NCI-H69 (cell line): ENCODE measurements at places on chromosomes 12 and 14.

- DNase-seq: no peak
Observed at GRCh38 chr12:19771858-19772257, 332.6 kb downstream of the AEBP2 start.

DNA sequence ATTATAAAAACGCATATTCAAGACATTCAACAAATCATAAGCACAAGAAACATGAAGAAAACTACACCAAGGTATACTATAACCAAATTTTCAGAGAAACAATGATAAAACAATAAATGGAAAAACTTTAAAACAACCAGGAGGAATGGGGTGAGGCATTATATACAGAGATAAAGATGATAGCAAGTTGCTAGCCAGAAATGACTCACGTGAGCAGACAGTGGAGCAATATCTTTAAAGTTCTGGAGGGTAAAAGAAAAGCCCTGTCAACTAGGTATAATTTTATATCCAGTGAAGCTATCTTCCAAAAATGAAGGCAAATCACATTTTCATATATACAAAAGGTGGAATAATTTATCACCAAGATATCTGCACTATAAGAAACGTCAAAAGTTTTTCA is 97.8 kb upstream of the PCED1B start:
- DNase-seq: no peak

DNA sequence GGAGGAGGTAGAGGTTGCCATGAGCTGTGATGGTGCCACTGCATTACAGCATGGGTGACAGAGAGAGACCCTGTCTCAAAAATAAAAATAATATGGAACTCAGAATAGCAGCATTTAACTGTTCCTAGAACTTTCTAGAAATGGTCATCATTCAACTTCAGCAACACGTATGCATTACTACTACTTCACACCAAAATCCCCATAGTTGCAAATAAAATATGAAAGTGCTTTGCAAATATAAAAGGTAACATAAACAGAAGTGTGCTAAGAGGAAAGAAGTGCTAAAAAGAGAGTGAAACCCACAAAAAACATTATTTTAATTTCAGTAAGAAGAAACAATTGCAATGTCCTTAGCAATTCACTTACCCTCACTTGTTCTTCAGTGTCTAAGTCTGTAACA is 169.7 kb upstream of the NUDT4 start:
- DNase-seq: no peak

GRCh38 chr14:89303456-89304435 is 113.3 kb downstream of the FOXN3 start:
- DNase-seq: peak; percentile 66

DNA sequence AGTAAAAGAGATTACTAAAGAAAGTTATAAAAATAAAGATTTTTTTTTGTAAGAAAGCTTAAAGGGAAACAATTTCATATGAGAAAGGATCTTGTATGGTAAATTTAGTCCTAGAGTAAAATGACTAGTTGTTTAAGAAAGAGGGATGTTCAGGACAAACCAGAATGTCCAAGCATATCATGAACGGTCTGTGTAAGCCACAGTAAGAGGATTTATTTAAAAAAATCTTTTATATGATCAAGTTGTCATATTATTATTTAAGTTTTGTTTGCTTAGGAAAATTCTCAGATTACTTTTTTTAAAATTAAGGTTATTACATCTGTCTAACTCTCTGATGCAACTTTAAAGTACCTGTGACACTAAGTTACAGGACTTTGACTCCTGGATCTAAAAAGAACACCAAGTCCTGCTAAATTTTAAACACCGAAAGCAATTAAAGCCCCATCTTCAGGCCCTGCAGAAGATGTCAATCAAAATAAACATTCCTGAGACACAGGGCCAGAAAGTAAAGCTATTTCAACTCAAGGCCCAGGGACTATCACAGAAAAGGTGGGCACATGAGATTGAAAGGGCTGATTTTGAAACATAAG is 17.3 kb upstream of the CCDC196 start:
- DNase-seq: no peak

DNA sequence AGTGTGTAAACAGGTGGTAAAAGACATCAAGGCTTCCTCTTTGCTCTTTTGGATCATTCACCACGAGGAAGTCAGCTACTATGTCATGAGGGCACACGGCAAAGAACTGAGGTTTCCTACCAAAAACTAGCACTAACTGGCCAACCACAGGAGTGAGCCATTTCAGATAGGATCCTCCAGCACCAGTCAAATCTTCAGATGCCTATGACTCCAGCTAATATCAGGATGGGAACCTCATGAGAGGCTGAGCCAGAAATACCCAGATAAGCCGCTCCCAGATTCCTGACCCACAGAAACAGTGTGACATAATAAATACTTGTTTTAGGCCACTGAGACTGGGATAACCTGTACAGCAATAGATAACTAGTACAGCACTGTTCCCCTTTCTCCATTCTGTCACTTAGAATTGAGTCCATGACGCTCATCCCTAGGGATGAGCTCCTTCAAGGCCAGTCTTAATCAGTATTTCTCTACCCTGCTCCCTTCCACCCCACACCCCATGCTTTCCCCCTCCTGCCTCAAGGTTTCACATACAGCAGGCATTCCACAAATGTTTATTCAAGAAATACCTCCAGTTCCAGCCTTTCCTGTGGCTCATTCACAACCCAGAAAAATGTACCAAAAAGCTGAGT is 68.4 kb downstream of the PPM1H start:
- no peak for DNase-seq

DNA sequence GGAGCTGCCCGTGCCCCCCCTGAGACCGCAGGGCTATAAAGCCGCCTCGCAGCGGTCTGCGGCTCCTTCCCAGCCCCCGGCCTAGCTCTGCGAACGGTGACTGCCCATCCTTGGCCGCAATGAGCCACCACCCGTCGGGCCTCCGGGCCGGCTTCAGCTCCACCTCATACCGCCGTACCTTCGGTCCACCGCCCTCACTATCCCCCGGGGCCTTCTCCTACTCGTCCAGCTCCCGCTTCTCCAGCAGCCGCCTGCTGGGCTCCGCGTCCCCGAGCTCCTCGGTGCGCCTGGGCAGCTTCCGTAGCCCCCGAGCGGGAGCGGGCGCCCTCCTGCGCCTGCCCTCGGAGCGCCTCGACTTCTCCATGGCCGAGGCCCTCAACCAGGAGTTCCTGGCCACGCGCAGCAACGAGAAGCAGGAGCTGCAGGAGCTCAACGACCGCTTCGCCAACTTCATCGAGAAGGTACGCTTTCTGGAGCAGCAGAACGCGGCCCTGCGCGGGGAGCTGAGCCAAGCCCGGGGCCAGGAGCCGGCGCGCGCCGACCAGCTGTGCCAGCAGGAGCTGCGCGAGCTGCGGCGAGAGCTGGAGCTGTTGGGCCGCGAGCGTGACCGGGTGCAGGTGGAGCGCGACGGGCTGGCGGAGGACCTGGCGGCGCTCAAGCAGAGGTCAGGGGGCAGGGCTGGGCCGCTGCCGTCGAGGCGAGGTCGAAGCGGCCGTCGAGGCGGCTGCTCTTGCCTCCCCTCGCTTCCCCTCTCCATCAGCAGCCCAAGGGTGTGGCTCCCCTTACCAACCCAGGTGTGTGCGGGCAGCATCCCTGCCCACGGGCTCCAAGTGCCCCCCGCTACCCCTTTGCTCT is at the start of gene PRPH:
PRPH (plus strand) TSS at position 66 of the 855 bp plus-strand sequence; CDS start at position 120, 54 bp downstream.
- no peak for DNase-seq

DNA sequence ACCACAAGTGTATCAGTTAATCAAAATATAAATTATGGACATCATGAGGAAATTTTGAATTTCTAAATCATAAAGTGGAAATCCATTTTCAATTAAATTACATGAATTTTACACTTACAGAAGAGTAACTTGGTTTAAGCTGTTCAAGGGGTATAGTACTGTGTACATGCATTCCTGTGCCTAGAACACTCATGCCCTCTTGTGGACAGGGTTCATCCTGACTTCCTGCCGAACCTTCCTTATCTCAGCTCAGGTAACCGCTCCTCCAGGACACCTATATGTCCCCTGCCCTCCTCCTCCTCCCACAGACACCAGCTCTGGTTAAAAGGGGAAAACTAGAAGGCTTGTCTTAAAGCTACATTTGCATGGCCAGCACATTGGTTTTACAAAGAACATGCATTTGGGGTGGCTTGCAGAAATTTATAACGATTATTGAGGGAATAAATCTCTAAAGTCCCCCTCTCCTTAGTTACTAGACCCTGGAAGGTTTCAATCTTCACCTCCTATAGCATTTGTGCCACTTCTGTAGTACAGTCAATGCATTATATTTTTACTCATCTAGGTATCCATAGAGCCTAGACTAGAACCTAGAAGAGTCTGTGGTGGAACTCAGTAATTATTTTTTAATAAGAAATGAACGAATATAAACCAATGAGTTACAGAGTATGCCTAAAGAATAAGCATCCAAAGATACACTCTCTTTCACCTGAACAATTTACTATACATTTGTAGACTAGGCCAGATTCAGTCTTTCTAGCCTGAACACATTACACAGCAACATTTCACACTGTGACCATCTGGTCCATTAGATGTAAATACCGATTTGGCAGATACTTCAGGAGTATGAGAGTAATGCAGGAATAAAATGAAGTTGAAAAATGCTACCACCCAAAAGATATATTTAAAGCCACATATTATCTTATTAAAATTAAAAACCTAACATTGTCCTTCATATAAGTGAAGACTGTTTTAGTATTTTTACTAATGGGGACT is 345.6 kb downstream of the PAWR start:
- DNase-seq: peak; percentile 67

GRCh38 chr14:79721399-79722084 is 489.8 kb downstream of the DIO2 start:
- no peak for DNase-seq

DNA sequence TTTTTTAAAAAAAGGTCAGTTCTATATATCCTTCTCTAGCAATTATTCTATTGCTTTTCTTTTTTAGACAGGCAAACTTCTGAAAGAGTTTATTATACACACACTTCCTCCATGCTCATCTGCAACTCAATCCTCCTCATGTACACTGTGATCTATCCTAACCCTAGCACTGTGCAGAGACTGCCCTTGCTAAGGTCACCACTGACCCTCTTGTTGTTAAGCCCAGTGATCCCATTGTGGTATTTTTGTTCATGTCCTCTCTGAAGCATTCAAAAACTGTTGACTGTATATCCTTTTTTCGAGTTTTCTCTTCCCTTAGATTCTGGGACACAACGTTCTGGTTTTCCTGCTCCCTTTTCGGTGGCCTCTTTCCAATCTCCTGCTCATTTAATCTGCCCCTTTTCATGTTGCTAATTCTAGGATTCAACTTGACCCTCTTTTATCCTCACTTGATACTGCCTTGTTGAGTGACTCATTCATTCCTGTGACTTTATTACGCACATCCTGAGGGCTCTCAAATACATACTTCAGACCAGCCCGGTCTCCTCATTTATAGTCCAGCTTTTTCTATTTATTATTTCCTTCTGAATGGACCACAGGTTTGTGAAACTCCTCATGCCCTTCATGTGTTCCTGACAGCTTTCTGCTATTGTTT is 53.9 kb upstream of the PTPRB start:
- DNase-seq: no peak

GRCh38 chr14:53620890-53621289 is 335.7 kb downstream of the BMP4 start:
- DNase-seq: no peak

DNA sequence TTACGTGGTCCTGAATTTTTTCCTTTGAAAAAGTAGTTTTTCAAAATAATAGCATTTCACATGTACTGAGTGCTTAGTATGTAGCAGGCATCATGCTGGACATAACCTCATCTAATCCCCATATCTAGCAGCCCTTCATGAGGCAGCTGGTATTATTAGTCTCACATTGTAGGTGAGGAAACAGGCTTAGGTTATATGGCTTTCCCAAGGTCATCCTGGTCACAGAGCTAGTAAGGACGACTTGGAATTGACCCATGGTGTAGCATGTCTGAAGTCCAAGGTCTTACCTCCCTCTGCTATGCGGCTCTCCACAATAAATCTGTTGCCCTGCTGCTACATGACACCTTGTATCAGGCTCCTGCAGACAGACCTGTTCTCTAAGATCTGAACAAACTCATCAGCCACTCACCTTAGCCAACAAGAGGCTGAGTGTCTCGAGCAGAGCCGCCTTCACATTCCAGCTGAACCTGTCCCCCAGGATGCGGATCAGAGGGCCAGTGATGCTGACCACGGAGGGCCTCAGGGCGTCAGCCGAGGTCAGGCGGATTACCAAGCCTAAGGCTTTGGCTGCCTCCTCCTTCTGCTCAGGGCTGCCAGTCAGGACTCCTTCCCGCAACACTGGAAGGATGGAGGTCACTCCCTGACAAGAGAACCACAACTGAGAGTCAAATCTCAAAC is 19.7 kb upstream of the RAB35 start:
- no peak for DNase-seq

- no peak for DNase-seq
Observed at GRCh38 chr14:101351146-101351545, 210.1 kb upstream of the DIO3 start.

GRCh38 chr14:74860899-74861733 is 14.8 kb downstream of the PROX2 start:
- DNase-seq: peak; percentile 90

GRCh38 chr14:90559811-90560492 is 163.1 kb downstream of the CALM1 start:
- peak; percentile 57 for DNase-seq

DNA sequence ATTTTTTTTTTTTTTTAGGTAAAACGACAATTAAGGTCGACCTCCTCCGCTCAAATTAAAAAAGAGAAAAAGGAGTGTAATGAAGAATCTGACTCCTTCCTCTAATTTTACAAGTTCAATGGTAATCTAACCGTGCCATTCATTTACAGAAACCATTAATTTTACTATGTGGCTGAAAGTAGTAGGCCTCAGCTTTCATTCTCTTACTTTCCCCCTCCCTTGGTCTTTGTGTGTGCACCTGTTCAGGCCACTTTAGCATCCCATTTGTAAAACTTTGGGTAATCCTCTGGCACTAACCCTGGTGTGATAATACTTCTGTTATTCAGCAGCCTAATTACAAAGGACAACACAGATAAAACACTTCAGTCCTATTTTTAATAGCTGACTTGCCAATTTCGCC is 128.1 kb downstream of the ASCL1 start:
- DNase-seq: peak; percentile 10

DNA sequence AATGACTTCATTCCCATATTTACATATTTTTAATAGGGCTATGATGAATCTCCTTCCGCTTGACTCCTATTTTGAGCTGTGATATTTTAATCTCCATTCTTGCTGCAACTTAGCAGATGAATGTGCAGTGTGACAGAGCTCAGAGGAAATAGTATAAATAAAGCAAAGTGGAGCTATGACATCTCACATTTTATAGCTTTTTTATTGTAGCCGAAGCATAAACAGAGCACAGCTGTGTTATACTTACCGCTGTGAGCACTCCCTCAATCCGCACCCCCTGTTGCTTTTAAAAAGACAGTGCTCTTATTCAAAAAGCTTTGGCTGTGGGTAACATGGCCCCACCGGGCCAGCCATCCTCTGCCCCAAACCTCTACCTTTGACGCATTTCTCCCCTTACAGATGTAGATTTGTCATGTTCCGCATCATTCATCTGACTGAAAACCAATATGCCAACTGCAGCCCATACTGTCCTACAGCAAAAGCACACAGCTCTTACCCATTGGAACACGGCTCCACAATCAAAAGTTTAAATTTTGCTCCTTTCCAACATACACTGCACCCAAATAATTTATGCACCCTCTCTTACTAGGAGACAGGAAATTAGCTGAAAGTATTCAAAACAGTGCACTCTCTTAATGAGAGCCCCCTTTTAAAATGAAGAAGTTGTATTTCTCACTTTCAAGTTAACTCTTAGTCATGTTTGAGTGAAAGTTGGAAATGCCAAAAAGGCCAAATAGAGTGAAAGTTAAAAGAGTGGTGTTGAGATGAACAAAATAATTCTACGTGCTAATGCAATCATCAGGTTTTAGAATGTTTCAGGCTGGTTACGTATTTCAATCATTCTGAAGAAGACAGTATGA is 429.3 kb upstream of the SOX5 start:
- DNase-seq: peak; percentile 89
